ENCODE measurements at places on chromosomes 13 and 19. TPM values are rescaled to one million over a fixed set of nuclear protein-coding genes. Genes with fewer than 3 reads are reported as not detected.

Gene OR4F17
- total RNA-seq = not detected

Gene ZFP30
- total RNA-seq = 21.1 TPM

DNA sequence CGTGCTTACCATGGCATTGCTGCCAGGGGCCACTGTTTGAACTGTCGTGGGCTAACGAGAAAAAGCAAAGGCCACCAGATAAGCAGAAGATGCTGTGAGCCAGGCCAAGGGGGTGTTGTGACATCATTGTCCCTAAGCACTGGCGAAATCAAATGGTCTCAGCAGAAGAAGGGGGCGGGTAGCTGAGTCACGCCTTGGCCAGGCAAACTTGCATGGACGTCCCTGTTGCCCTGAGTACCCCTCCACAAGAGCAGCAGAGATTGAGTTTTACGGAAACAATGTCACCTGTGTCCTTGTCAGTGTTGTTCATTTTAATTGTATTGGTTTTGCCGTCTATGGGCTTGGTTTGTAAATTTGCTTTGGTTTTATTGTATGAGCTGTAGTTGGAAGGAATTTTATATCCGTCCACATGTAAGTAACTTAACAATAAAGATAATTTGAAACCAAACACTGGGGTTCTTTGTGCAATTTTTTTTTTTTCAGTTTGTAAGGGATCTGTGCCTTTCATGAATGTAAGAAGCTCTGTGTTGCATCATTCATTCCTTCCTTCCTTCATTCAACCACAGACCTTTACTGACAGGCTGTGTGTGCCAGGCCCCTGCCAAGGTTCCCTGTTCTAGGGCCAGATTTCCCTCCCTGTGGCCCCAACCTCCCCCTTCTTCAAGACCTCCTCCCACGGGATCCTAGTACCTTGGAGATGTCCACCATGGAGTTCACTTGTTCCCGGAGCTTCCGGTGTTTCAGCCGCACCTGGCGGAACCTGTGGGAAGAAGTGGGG, 12.3 kb downstream of the KCNN4 start:
- DNase-seq = no peak

DNA sequence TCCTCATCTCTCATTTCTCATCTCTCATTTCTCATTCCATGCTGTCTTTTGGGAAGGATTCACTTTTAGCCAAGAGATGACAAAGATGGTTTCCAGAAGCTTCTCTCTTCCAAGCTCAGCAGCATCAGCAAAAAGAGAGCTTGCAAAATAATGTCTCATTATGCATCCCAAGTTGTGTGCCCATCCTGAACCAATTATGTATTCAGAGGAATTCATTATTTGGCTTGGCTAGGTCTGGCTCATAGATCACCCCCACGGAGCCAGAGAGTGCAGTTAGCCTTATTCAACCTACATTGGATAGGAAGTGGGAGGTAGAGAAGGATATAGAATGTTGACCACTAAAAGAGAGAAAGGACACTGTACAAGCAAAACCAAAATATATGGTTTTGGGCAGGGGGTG, 5.4 kb upstream of the OLFM2 start:
- DNase-seq = no peak
